ENCODE measurements at places on chromosomes 4 and X.

DNA sequence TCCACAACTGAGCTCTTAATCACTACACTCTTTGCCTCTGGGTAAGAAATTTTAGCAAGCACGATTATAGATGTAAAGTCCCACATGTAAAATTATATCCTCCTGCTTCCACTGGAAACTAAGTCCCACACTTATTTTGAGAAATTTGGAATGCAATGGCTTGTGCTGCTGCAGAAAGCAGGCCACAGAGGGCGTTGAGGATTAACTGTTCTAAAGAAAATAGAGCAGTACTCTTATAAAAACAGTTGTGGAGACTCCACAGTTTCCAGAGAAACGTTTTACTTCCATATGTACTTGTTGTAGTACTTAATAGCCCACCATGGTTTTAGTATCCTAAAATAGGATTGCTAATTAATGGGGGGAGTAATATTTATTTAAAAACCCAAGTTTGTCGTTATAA is 1.7 kb upstream of the CENPC start:
- no peak for DNase-seq

GRCh38 chrX:47030339-47030738 is 47.9 kb upstream of the RGN start:
- peak; percentile 30 for DNase-seq

- peak; percentile 5 for DNase-seq
Measured at GRCh38 chrX:128975745-128976144, 547.5 kb downstream of the SMARCA1 start.

- DNase-seq = no peak
Measured at GRCh38 chr4:87982036-87982435, 6.5 kb downstream of the SPP1 start.

DNA sequence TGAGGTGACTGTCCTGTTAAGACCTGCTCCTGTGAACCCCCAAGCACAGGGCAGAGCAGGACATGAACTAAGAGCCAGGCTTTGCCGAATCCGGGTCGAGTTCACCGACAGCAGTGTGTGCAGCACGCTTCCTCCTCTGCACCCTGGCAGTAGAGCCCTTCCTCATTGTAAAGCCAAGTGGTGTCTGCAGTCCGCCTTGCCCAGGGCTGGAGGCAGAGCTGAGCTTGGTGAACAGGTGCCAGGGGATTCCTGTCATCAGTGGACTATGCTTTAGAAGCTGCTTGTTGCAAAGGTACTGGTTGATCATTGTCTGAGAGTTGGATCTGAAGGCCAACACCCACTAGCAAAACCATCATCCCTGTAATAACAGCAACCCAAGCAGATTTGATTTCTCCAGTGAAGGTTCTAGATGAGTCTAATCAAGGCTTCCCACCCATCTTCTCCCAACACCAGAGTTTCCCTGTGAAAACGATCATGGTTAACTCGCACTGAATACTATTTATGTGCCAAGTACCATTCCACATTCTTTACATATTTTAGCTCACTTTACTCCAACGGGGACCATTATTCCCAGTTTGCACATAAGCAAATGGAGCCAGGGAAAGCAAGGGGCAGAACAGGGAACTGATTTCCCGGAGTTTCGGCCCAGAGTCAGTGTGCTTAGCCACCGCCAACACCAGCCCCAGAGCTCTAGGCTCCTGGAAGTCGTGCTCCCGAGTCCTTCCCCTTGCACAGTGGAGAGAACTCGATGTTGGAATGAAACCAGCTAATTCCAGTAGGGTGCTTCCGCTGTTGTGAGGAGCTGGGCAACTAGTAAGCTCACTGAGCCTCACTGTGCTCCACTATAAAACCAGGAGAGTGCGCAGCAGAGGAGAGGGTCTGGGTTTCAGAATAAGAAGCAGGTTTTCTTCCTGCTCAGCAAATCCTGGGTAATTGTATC is 1.4 kb upstream of the SLC34A2 start:
- DNase-seq = no peak

DNA sequence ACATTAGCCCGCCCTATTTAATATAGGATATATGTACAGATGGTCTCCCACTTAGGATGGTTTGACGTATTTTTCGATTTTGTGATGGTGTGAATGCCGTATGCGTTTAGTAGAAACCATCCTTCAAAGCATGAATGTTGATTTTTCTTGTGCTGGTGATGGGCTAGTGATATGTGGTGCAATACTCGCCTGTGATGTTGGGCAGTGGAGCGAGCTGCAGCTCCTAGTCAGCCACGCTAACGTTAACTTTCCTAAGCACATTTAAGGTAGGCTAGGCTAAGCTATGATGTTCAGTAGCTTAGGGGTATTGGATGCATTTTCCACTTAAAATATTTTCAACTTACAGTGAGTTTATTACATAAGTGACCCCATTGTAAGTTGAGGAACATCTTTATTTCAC is 36.6 kb upstream of the RHOH start:
- DNase-seq = no peak

DNA sequence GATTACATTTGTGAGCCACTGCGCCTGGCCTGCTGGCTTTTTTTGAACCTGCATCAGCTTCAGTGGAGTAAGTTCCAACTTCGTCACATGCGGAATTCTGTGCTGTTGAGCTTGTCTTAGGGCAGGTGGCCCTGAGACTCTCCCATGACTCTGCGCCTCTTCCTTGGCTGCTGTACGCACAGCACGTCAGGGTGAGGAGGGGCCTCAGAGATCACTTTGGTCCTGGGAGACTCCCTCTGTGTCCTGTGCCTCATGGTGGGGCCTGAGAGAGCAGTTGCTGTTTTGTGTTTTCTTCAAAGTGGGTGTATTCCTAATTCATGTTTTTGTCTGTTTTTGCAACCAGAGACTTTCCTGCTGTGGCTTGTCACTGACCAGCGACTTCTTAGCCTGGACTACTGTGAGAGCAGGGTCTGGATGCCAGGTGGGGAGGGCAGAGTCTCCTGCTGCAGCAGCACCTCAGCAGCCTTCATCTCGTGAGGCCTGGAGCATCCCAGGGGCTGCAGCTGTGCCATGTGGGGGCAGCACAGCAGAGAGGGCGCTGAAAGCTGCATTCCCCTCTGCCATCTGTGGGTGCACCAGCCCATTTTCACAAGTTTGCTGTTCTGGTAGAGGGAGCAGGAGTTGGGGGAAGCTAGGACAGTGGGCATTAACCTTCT is 107.8 kb downstream of the TNIP2 start:
- no peak for DNase-seq

GRCh38 chr4:46909078-46909477 is at the start of gene COX7B2:
Gene COX7B2, minus strand, starts transcription at chr4:46909245. Its CDS starts 174,053 bp downstream, at chr4:46735192.
- no peak for DNase-seq

DNA sequence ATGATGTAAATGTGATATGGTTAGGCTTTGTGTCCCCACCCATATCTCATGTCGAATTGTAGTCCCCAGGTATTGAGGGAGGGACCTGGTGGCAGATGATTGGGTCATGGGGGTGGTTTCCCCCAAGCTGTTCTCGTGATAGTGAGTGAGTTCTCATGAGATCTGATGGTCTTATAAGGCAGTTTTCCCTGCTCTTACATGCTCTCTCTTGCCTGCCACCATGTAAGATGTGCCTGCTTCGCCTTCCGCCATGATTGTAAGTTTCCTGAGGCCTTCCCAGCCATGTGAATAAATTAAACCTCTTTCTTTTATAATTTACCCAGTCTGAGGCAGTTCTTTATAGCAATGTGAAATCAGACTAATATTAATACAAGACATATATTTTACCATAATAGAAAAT is 23.9 kb downstream of the BLOC1S4 start:
- no peak for DNase-seq

GRCh38 chr4:88087004-88087403 is 71.4 kb downstream of the ABCG2 start:
- DNase-seq = no peak

DNA sequence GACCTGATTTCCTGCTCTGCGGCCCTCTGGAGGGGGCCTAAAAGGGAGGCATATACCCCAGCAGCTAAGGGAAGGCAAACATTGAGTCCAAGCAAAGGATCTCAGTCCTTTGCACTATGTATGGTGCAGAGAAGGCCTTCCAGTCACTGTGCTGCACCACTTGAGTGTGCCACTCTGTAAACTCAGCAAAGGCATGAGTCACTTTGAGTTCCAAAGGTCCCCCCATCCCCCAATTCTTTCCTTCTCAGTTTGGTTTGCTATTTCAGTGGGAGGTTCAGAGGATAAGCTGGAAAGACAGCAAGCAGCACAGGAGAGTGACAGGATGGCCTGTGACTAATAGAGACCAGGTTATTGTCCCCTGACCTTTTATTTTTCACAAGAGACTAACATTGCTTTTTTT is 131.3 kb downstream of the FHDC1 start:
- DNase-seq = no peak

DNA sequence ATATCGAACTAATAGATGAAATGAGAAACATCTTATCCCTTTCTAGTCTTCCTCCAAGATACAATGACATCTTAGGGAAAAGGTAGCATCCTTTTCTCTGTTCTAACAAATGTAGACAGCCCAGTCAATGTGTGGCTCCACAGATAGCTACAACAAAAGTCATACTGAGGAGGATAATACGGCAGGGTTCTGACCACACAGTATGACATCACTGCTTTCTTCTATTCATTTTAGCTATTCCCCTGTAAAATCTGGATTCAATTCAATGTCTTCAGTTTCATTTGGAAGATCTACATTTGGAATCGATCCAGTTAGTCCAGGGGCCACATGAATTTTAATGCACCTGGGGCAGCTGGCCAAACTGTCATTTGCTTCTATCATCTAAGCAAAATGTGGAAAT is 51.4 kb downstream of the ENOX2 start:
- DNase-seq = no peak

DNA sequence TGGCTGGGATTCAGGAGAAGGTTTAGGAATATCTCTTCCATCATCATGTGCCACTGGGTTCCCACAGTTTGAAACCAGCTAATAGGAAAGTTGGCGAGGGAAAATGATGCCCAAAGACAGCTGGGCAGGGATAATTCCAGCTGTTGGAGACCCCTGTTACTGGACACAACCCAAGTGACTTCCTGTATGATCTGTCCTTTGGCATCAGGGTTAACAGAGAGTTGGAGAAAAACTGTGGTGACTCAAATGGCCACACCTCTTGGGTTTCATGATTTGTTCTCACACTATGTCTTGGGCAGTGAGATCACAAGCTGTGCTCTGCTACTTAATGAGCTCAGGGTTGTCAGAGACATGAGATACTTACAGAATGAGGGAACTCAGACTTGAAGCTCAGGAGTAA is 3.8 kb downstream of the FGF16 start:
- DNase-seq = peak; percentile 8

DNA sequence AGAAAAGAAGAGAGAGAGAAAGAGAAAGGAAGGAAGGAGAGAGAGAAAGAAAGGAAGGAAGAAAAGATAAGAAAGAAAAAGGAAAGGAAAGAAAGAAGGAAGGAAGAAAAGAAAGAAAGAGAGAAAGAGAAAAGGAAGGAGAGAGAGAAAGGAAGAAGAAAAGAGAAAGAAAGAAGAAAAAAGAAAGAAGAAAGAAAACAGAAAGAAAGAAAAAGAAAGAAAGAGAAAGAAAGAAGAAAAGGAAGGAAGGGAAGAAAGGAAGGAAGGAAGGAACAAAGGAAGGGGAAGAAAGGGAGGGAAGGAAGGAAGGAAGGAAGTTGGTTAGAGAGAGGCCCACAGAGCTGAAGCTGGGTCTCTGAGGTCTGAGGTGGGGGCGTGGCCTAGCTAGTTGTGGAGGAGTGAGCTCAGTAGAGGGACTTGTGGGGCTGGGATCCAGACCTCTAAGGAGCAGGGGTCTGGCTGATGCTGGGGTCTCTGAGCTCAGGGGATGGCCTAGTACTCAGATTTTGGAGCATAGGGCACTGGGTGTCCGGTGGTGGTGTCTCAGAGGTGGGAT is 27.1 kb upstream of the PDZD4 start:
- no peak for DNase-seq

DNA sequence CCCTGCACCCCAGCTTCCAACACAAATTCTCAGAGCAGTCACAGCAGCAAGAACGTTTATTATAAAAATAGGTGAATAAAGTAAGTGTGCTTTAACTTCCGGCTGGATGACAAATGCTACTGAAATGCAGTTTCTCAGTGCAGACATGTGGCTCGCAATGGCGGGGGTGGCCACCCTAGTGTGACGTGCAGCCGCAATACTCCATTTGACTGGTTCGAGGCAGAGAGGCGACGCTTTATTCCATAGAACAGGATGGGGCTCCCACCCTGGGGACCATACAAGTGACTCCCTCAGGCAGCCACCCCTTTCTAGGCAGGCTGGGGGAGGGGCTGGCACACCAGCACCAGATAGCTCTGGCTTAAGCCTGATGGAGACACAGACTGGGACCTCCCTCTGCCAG is 14.5 kb downstream of the TNIP2 start:
- DNase-seq = no peak

DNA sequence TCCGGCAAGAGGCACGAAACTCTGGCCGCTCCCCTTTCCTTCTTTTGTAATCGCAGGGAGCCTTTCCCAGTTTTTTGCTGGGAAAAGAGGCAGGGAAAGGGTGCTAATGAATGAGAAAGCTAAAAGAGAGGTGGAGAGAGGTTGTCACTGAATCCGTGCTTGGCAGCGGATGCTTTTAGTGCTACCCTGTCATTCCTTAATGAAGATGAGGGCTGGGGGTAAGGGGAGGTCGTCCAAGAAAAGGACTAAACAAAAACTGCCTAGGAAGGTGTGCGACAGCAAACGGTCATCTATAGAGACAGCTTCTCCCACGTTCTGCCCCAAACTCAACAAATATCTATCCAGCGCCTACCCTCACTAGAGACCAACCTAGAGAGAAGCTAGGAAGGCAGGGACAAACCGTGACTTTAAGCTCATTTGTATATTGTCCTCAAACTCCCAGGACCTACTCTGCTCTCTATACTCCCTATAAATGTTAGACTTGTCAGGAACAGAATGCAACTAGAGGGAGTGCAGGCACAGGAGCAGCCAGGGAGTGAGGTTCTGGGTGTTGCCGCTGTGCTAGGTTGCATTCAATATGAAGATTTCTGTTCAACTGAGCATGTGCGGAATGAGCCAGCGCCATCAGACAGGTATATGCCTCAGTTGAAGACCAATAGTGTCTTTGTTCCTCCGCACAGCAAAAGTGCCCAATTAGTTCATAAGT is 777 bp upstream of the CASK start:
- DNase-seq = no peak

DNA sequence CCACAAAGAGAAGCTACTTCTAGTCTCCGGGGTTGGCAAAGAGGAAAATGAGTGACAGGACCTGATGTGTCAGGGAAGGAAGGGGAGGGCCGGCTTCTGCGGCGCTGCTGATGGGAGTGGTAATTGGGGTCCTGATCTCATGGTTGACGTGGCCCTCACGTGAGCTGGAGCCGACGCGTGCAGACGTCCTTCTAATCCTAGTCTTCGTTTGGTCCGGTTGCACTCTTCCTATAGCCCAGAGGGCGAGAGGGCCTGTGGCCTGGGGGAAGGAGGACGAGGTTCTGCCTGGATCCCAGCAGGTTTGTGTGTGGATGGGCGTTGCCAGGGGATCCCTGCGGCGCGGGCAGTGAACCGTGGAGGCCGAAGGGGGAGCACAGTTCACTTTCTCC is at the start of gene ARMCX1:
Gene ARMCX1 (plus strand): TSS at position 186 of the 389 bp plus-strand sequence. CDS start 2,384 bp downstream, outside the sequence.
- peak; percentile 51 for DNase-seq

DNA sequence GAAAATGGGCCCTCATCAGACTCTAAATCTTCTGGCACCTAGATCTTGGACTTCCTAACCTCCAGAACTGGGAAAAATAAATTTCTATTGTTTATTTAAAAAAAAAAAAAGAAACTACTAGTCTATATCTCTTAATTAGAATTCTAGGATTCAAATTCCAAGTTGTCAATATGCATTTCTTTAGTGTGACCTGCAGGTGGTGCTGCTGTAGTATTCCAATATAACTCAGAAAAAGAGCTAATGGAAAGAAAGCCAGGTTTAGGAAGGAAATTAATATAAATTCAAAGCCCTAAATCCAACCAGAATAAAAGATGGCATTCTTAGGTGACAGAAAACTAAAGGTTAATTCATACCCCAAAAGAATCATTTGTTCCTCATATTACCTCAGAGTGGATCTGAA is 80.0 kb upstream of the NALF2 start:
- peak; percentile 0 for DNase-seq

- DNase-seq = no peak
Measured at GRCh38 chr4:148573296-148573695, 131.1 kb upstream of the NR3C2 start.

All from inflammatory macrophage treated with lipopolysaccharide for 1 hour (primary cell).